HFFc6 (cell line): ENCODE measurements at places on chromosomes 5 and 9. TPM values are rescaled to one million over a fixed set of nuclear protein-coding genes. Genes with fewer than 3 reads are reported as not detected.
A peak's percentile ranks its signal among the peaks of the same experiment; 100 is the strongest.

GRCh38 chr9:112887381-112887780, 3.3 kb downstream of the SLC46A2 start:
- peaks cover 24% of the 10 kb centered on the region for H3K4me1 ChIP-seq
- no peak overlapping the region for H3K27ac ChIP-seq
- no peak for DNase-seq
- H3K27me3 ChIP-seq, result peaks cover 14% of the 10 kb centered on the region
- H3K36me3 ChIP-seq, result no peaks in the 10 kb centered on the region
- H3K4me3 ChIP-seq, result no peak overlapping the region

DNA sequence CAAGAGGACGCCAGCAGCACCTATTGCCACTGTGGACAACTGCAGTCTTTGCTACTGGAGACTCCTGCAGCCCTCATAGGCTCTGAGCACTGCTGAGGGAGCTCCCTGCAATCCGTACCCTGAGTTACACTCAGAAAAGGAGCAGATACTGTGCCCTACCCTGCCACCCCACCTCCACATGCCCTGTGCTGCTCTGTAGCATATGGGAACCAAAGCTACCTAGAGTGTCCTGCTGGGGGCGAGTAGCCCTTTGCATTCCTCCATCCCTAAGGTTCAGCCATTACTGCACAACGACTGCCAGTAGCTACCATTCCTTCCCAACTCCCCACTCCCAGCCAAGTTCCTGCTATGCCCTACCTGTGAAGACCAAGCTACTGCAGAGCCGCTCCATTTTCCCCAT, 90.2 kb upstream of the SNCAIP start:
- no peaks in the 10 kb centered on the region for H3K36me3 ChIP-seq
- no peaks in the 10 kb centered on the region for H3K4me1 ChIP-seq
- DNase-seq, result no peak
- H3K27ac ChIP-seq, result no peak overlapping the region

DNA sequence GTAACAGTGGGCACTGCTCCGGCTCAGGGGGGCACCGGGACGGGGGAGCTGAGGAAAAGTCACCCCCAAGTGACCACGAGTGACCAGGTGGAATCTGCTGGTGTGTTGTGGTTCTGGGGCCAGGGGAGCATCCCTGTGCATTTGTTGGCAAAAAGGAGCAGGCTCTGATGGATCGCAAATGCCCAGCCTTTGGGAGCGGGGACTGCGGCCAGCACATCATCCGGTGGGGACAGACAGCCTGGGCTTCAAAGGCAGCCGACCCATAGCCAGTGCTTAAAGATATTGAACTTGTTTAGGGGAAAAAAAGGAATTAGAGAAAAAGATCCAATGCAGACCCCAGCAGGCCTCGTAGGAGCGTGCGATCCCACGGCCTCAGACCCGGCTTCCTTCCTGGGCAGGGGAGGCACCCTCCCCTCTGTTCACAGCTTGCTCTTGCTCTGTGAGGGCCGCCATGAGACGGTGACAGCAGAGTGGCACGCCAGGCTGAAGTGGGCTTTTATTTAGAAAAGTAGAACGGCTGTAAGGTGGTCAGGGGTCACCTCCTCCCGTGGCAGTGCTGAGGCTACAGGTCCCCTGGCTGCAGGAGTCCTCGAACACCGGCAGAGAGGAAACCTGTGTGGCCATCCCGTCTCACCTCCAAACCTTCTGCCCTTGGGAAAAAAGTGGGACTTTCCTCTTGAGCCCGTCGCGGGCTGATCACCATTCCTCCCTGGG, 41.2 kb downstream of the COL5A1 start:
- H3K27ac ChIP-seq, result no peak overlapping the region
- H3K4me3 ChIP-seq, result no peak overlapping the region
- H3K4me1 ChIP-seq, result peaks cover 54% of the 10 kb centered on the region

GRCh38 chr9:129999141-129999510, 43.9 kb downstream of the FNBP1 start:
- H3K4me1 ChIP-seq, result peaks cover 38% of the 10 kb centered on the region
- H3K27ac ChIP-seq, result peak overlapping the region; percentile 82
- peak overlapping the region; percentile 17; the same call in 1 of the 2 replicates for H3K4me3 ChIP-seq
- peaks cover 11% of the 10 kb centered on the region; the same call in 1 of the 2 replicates for H3K36me3 ChIP-seq

The MEIKIN gene
- not detected in 3 replicates for total RNA-seq

The SV2C gene
- not detected in 3 replicates for total RNA-seq
